ENCODE measurements at places on chromosomes 2 and 18.

DNA sequence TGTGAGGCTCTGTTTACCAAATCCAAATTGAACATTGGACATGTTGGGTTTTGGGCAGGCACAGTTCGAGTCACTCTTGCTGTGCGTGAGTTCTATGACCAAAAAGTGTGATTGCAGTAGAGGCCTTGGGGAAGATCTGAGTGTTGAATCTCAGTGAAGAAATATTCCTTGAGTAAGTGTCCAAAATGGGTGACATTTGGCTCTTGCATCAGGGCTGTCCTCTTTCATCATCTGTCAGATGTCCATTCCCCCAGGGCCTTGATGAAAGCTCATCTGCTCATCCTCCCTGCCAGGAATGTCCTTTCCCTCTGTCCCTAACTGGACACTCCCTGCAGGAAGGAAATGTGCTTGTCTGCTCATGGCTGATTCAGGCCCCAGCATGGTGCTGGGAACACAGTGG, 6.4 kb upstream of the SFTPB start:
- no peak for DNase-seq

- no peak for DNase-seq
Observed at GRCh38 chr2:222320436-222321395, 21.9 kb upstream of the PAX3 start.

- DNase-seq: no peak
Observed at GRCh38 chr2:24493713-24494112, 2.7 kb downstream of the NCOA1 start.

DNA sequence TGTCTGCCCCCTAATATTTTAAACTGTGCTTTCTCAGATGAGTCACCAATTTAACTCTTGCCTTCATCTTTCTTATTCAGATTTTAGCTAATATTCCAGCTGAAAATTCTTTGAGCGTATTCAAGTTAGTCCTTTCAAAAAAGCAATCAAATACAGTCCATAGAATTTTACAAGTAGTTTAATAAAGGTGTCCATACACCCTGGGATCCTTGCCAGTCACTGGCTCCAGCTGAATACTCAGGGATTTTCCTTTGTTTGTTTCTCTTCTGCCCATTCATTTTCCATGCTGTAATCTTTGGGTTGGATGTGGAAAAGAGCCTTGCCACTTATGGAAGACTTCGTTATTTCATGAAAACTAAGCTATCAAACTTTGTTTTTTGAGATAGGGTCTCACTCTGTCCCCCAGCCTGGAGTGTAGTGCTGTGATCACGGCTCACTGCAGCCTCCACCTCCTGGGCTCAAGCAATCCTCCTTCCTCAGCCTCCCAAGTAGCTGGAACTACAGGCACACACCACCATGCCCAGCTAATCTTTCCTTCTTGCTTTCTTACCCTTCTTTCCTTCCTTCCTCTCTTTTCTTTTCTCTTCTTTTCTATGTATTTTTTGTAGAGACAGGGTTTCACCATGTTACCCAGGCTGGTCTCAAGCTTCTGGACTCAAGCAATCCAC, 34.0 kb downstream of the VSNL1 start:
- DNase-seq: no peak

GRCh38 chr2:6878549-6878948, 972 bp downstream of the RSAD2 start:
- no peak for DNase-seq

DNA sequence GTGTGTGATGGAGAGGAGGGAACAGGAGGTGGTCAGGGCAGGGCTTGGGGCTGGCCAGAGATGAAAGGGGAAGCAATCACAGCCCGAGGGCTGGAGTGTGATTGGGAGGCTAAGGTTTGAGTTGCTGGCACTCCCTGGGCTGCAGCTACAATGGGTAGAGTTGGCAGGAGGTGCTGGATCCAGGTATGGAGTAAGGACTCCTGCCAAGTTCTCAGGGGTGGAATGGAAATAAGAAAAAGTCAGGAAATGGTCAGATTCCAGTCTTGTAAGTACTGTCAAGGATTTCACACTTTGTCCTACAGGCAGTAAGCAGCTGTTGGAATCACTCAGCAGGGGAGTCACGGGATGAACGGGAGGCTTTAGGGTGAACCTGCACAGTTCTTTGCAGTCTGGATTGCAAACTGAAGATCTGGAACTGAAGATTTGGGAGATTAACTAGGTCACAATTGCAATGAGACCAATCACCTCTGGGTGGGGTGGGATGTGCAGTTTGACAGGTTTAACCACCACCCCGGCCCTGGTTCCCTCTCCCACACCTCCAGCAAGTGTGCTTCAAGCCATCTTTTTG, 10.9 kb upstream of the INPP5D start:
- no peak for DNase-seq

- DNase-seq: no peak
Observed at GRCh38 chr2:6650311-6650710, 215.4 kb downstream of the CMPK2 start.

DNA sequence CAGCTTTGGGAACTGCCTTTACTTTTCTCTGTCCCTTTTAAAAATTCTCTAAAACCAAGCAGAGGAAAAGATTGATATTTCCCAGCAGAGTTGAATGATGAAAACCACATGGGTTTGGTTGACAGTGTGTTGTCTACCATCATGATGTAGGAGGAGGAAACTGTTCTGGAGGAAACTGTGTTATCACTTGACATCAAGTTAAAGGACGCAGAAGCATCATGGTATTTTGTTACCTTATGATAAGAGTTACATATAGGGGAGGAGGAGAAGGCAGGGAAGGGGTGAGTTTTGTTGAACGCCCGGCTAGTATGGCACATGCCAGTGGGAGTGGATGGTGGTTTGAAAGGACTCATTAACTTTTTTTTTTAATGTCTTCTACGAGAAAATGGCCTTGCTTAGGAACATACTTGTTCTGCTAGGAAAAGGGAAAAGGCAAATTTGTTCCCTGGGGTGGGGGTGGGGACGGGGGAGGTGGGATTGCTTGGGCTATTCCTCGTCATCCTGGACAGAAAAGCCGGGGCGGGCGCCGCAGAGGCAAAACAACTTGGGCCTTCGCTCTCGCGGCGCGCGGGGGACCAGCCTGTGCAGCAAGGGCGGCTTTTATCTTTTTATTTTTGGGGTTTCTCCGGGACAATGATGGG, 766 bp downstream of the TMEM17 start:
- no peak for DNase-seq

DNA sequence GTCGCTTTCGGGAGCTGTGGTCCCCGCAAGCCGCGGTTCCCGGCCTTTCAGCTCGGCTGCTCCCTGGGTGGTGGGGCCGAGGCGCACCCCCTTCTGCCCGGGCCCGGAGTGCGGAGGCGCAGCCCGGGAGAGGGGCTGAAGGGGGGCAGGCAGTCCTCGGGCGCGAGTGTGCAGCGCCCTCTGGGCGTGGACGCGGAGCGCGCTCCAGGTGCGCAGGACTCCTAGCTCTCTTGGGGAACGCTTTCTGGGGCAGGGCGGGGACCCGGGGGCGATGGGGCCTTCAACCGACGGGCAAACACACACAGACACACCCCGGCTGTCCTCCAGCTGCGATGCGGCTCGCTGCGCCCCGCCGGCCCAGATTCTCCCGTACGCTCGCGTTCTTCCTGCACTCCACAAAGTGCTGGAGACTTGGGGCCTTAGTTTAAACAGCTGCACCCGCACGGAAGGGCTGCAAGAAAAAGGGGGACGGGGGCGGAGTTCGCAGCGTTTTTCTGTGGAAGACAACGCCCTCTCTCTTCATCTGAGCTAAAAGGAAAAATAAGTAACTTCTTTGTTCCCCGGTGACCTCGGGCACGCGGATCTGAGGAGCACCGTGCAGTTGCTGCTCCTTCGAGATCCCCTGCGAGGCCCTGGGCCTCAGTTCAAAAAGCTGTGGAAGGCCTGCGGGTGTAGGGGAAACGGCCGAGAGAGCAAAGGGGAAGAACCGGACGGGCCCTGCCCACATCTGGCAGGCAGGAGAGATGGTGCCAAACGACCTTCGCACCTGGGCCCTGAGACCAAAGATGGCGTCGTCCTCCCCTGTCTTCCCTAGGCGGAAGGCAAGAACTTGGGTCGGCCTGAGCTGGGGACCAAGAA, 593 bp upstream of the SDC1 start:
- DNase-seq: no peak

DNA sequence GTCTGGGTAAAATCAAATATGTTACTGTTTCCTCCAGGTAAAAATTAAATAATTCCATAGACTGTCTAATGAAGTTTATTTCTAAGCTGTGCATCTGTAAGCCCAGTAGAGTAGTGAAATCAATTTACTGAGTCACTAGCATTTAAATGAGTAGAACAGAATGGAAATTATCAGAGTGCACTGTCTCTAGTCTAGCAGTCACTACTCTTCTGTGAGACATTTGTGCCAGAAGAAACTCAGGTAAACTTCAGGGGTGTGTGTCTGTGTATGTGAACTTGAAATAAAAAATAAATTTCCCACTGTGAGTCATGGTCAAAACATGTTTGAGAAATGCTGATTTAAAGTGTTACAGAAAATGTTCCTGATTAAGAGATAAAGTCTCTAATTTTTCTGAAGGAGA, 146.4 kb downstream of the RIF1 start:
- no peak for DNase-seq

GRCh38 chr2:188551671-188552070, 260.0 kb downstream of the GULP1 start:
- DNase-seq: no peak

GRCh38 chr2:219514196-219514761, at the start of gene ASIC4:
ASIC4 (plus strand) TSS chr2:219514482; CDS start chr2:219514725, 243 bp downstream.
- DNase-seq: no peak

GRCh38 chr18:13455960-13456481, 237.5 kb downstream of the LDLRAD4 start:
- DNase-seq: no peak

DNA sequence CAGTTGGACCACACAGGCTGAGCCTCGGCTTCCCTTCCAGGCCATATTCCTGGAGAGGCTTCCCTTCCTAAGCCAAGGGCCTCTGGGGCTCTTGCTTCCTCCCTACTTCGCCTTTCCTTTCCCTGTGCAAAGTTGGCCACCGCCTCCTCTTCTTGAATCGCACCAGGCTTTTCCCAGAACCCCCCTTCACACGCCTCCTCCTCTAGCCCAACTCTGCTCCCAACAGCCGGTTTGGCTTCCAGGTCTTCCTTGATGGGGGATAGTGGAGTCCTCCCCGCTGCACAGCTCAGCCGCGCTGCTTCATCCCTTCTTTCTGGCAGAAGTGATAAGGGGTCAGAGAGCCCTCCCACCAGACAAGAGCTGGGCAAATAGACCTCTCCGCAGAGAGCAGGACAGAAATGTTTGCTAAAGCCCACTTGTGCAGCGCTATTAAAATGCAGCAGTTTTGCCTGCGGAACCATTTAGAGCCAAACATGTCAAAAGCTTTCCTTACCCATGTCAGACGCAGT, 56.4 kb downstream of the SNORC start:
- DNase-seq: no peak

DNA sequence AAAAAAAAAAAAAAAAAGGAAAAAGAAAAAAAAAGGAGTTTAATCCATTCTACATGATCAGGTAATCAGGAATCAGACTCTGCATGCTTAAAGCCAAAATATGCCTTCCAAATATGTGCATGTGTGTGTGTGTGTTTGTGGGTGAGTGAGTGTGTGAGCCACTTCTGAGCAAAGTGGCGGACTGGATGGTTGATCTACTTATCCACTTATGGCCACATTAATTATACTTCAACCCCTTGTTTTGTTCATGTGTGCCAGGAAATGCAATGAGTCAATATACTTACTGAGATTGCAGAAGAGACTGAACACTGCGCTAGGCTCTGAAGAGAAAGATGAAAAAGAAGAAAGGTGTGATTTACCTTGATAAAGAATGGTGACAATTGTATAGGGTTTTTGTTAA, 586.5 kb upstream of the NXPH2 start:
- DNase-seq: no peak

- no peak for DNase-seq
Observed at GRCh38 chr2:106546391-106546990, 59.3 kb downstream of the CD8B2 start.

GRCh38 chr18:61992285-61992684, 99.5 kb upstream of the RNF152 start:
- DNase-seq: no peak

- no peak for DNase-seq
Observed at GRCh38 chr18:41244591-41245037, 710.4 kb upstream of the PIK3C3 start.

- no peak for DNase-seq
Observed at GRCh38 chr2:200795028-200795440, 16.7 kb upstream of the BZW1 start.

DNA sequence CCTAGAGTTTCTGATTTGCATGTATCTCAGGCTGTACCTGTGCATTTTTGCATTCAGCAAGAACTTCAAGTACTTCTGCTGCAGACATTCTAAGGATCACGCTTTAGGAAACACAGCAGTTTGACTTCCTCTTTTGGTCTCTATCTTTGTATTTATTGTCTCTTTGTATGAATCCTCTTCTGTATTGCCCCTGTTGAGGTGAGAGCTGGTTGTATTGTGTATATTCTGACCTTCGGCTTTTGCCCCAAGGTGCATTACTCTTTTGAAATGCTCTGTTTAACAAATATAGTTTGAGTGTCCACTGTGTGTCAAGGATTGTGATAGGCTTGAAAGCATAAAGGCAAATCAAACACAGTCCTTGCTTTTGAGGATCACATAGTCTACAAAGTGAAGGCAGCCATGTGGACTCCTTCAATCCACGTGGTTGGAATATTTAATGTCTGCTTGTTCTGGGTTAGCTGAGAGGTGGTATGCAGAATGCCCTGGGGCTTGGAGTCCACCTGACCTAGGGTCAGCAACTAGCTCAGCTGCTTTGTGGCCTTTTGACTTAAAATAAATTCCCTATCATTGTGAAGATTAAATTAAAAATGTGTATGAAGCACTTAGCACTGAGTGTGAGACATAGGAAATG, 108.1 kb downstream of the LYPD6 start:
- DNase-seq: no peak

GRCh38 chr18:32846896-32847295, 74.1 kb upstream of the KLHL14 start:
- no peak for DNase-seq

DNA sequence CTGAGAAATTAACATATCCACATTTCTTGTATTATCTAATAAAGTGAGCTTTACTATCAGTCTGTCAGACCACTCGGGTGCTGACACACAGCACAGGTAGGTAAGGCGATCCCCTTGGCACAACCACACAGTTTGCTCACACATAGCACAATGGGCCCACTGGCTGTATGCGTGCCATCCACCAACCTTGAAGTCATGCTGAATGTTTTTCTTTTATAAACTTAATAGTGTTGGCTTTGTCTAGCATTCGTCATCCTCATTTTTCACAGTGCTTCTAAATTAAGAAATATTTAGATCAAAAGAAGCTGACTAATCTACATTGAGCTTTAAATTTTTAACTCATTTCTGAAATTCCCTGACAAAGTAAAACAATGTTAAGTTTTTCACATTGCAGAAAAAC, 50.0 kb upstream of the PAPOLG start:
- DNase-seq: no peak

DNA sequence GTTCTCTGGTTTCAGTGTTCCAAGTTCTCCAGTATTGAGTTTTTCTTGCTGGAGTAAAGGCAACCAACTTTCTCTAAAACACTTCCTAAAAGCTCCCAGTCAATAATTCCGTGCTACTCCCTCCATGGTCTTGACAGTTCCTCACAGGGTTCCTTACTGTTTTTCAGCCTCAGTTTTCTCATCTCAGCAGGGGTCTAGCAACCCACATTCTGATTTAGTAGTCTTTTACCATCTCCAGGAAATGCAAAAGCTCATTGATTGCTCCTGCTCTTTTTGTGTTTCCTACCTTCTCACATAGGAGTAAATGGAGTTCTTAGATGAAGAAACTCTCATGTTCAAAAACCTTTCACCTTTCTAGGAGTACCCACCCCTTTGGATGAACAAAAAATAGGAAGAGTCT, 978.8 kb upstream of the POU3F3 start:
- DNase-seq: no peak

- no peak for DNase-seq
Observed at GRCh38 chr2:12289120-12289802, 427.5 kb upstream of the TRIB2 start.

Data from stimulated activated CD4-positive, alpha-beta T cell treated with anti-CD3 and anti-CD28 coated beads, Interleukin-1b, Interleukin-23, amount 100 ng/mL, for 1 hour (primary cell).